ENCODE measurements at places on chromosomes 2 and 18. TPM values are rescaled to one million over a fixed set of nuclear protein-coding genes. Genes with fewer than 3 reads are reported as not detected.

DNA sequence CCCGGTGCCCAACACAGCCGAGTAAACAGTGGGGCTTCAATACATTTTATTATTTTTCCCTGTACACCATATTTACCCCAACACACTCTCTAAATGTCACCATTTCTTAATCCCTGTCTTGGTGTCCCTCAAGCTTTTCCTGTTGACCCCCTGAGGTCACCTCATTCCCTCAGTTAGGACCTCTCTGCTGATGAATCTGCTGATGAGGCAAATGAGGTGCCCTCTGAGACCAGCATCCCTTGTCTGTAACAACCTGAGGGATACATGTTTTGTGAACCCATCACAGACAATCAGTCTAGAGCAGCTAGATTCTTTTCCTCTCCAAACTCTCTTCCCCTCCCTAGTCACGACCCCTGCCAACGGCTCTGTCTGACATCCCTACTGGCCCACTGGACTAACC lies 127.6 kb downstream of the FSHR start:
- no peak for DNase-seq

DNA sequence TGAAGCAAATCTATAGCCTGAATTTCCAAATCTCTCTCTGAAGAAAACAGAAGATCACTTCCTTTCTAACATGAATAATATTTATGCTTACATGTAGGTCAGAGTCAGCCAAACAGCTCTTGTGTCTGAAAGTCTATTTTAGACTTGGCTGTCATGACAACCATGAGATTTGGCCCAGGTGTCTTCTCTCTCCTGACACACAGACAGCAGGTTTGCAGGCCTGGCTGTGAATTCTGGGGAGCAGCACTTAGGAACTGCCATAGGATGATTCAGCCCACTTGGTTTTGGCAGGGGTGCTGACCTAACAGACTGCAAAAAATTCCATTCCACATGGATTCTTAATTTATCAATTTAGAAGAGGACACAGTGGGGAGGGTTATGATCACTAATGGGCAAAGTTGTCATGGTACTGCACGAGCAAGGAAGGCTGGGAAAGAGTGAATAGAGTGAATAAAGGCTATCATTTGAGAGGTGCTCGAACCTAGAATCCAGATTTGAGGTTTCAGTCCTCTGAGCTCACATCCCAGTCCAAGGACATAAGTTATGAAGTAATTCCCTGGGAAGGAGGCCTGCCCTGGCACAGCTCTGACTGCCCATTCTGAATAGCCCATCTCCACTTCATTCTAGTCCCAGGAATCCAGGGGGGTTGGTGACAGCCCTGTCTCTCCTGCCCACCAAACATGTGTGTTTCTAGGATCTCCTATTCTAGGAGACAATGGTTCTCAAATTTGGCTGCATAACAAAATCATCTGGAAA lies 453.9 kb upstream of the TRIB2 start:
- DNase-seq: no peak

The FAM237A gene
- not detected for polyA plus RNA-seq

DNA sequence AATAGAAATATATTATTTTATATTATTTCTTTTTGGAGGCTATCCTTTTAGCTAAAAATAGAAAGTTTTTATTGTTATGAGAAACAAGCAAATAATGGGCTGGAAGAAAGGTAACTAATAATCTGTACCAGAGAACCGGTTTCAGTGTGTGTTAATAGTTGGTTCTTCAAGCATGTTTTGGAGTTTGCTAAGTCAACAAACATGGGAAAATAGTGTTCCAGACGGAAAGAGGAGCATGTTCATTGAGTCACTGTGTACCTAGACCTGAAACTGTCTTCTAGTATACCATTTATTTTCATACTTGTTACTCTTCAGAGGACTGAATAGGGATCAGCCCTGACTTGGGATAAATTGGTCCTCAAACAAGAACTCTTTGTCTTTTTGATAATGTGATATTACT lies 134.5 kb upstream of the CWC22 start:
- no peak for DNase-seq

GRCh38 chr2:207812726-207813080 lies 43.0 kb upstream of the FZD5 start:
- no peak for DNase-seq

GRCh38 chr2:158101384-158101926 lies at the start of gene UPP2:
Gene UPP2, plus strand, starts transcription at chr2:158101876. Its CDS starts 188 bp downstream, at chr2:158102064.
- DNase-seq: no peak

- DNase-seq: no peak
Measured at GRCh38 chr2:44981714-44982108, 27.5 kb downstream of the SIX2 start.

- DNase-seq: no peak
Measured at GRCh38 chr2:128369602-128370467, 51.2 kb upstream of the HS6ST1 start.

- no peak for DNase-seq
Measured at GRCh38 chr2:178418426-178418825, 32.5 kb downstream of the PRKRA start.

DNA sequence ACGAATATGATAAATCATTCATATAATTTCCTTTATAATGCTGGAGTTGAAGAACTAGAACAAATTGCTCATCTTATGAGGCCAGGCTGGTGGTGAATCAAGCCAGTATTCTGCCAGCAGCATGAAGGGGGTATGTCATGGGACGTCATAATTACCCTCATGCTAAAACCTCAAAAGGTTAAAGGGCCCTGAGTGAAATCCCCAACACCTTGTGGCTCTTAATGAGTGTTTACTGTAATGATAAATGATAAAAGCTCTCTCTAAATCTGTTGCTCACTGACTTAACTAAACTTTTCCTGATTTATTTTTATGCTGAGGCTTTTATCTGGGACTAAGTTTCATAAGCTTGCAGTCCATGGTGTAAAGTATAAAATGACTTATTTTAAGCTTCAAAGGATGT lies 18.3 kb upstream of the NEDD4L start:
- DNase-seq: no peak
